ENCODE measurements at places on chromosomes 7 and 10. TPM values are rescaled to one million over a fixed set of nuclear protein-coding genes. Genes with fewer than 3 reads are reported as not detected.
A peak's percentile ranks its signal among the peaks of the same experiment; 100 is the strongest.

- no peak for DNase-seq
Measured at GRCh38 chr10:124042656-124043309, 50.6 kb downstream of the CHST15 start.

DNA sequence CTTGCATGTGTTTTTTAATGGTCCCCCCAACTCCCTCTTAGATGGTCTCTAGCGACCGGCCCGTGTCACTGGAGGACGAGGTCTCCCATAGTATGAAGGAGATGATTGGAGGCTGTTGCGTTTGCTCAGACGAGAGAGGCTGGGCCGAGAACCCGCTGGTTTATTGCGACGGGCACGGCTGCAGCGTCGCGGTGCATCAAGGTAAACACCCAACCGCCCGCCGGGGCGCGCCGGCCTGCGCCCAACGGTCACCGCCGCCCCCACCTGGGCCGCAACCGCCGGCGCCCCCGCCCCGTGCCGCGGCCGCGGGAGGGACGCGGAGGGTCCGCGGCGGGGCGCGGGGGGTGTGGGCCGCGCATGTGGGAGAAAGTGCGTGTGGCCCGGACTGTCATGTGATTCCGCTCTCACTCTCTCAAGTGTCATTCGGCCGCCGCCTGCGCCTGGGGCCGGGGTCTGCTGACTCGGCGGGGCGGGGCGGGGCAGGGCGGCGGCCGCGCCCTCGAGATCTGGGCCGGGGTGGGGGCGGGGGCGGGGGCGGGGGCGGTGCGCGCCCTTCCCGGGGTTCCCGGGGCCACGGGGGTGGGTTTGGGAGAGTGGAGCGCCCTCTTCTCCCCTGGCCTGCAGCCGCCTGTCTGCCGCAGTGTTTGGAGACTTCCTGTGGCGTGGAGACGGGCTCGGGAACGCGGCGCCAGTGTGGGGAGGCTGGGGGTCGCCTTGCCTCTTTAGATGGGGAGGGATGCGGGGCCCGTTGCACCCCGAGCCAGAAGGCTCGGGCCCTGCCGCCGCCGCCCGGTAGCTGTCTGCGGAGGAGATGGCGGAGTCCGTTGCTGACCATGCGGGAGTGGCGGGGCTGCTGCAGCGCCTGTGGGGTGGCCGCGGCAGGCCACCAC is 817 bp downstream of the MLLT10 start:
- peak; percentile 82 for DNase-seq

DNA sequence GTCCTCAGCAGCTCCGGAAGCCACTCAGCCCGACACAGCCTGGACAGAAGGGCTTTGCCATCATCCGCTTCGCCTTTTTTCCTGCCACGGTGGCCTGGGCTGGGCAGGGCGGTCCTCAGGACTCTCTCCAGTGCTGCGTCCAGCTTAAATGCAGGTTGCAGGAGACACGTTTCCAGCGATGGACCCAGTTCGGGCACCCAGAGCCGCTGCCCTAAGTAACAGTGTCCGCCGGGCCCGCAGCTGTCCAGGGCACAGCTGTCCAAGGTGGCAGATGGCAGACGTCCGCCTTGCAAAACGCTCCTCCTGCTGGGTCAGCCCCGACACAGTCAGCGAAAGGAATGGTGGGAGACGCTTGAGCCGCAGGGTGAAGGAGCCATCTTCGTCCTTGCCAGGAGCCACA is 37.0 kb upstream of the FOXL3 start:
- peak; percentile 72 for DNase-seq

GRCh38 chr10:69428165-69428564 is 11.4 kb upstream of the TACR2 start:
- DNase-seq = no peak

The OR2A12 gene
- polyA plus RNA-seq = not detected

The HTR7 gene
- 0.25 TPM for polyA plus RNA-seq

The PFKP gene
- polyA plus RNA-seq = 20.0 TPM

The IL6 gene
- 0.39 TPM for polyA plus RNA-seq

The COL1A2 gene
- 5,373 TPM for polyA plus RNA-seq
